ENCODE measurements at places on chromosomes 6 and 20.
A peak's percentile ranks its signal among the peaks of the same experiment; 100 is the strongest.

DNA sequence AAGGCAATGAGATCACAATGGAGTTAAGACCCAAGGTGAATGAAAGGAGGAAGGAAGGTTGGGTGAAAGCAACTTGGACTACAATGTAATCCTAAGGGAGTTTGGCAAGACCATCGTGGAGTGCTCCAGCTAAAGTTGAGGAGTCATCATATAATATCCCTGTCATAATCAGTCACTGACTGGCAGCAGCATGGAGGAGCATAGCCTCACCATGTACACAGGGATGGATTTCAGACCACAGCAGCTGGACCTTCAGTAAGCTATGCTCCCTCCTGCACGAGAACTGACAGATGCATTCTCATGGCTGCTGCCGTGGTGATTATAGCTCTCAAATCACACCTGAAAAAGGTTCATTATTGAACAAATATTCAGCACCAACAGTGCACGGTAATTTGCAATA lies 43.0 kb downstream of the GOPC start:
- no peak for DNase-seq

GRCh38 chr6:119966484-119966883 lies 616.9 kb upstream of the MAN1A1 start:
- no peak for DNase-seq

GRCh38 chr6:94269256-94269655 lies 849.9 kb upstream of the EPHA7 start:
- DNase-seq, result no peak

DNA sequence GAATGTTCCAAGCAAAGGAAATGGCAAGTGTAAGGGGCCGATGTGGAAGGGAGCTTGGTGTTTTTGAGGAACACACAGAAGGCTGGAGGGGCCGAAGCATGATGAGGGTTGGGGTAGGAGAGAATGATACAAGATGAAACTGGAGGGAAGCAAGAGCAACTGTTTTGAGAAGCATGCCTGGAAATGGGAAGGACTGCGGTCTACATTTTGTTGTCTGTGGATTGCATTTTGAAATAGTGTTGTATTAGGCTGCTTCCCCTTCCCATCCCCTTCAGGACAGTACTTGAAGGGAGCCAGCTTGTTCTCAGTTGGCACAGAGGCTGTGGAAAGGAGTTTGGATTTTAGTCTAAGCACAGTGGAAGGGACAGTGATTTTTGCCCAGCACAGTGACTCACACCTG lies 2.2 kb downstream of the TM9SF4 start:
- no peak for DNase-seq

DNA sequence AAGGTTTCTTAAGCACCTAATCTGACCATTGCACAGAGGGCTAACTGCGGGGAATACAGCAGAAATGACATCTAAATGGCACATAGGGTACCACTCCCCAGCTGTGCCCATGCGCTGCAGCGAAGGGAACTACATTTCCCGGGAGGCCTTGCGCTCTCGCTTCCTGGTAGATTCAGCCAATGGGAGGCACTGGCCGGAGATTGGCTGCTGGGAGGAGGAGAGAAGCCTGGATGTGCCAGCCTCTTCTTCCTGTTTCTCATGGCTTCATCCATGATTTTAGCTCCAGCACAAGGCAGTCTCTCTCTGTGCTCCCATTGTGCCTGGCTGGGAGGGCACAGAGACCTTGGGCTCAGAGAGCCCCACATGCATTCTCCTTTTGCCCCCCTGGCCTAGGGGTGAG lies 101.7 kb upstream of the FOXA2 start:
- peak; percentile 34 for DNase-seq

GRCh38 chr6:119145111-119145510 lies 66.6 kb upstream of the FAM184A start:
- no peak for DNase-seq

- DNase-seq, result no peak
Measured at GRCh38 chr20:63481503-63481902, 9.0 kb upstream of the KCNQ2 start.

DNA sequence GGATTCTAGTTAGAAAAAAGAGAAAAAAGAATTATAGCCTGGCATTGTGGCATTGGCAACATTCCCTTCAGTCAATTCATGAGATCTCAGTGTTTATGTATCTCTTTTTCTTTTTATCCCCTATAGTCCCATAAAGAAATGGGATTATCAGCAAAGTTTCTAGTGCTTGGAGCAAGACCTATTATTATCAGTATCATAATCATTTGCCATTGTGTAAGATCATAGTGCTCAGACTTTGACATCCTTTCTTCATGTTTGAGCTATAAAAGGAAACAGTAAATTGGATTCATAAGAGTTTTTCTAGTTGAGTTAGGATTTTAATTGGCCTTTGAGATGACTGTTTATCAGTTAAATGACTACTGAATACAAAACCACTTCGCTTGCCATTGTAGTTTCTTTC lies 295.6 kb downstream of the GRIK2 start:
- no peak for DNase-seq

DNA sequence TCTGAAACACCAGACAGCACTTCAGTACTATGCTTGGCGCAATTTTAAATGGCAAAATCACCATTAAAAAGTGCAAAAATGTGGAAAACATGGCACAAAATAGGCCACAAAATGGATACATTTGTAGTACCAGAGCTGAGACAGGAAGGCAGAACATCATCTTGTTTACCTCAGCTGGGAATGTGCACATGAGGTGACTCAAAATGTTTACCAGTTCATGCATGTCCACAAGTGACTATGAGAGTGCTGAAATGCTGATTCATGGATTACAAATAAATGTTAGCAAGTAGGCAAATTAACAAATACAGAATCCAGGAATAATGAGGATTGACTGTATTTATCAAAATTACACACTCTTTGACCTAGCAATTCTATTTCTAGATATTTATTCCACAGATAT lies 201.6 kb downstream of the ISM1 start:
- DNase-seq, result no peak

DNA sequence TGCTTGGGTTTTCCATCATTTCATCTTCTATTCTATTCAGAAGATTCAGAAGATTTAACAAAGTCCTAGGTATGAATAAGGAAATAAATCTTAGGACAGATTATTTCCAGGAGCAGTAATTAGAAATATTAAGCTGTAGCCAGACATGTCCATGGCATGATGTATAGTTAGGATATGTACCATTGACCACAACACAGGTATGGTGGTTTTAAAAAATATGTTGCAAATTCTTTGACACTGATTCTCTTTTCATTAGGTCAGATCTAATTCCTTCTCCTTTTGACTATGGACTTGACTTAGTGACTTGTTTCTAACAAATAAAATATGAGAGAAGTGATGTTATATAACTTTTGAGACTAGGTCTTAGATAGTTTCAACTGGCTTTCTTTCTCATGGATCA lies 23.5 kb upstream of the PDE7B start:
- DNase-seq, result no peak

- DNase-seq, result no peak
Measured at GRCh38 chr6:168815229-168815628, 374.2 kb downstream of the SMOC2 start.

GRCh38 chr20:9375221-9375681 lies 139.1 kb upstream of the LAMP5 start:
- DNase-seq, result no peak

GRCh38 chr6:167644412-167645132 lies 182.1 kb upstream of the AFDN start:
- no peak for DNase-seq

GRCh38 chr20:58071298-58071697 lies 157.2 kb downstream of the ANKRD60 start:
- no peak for DNase-seq

DNA sequence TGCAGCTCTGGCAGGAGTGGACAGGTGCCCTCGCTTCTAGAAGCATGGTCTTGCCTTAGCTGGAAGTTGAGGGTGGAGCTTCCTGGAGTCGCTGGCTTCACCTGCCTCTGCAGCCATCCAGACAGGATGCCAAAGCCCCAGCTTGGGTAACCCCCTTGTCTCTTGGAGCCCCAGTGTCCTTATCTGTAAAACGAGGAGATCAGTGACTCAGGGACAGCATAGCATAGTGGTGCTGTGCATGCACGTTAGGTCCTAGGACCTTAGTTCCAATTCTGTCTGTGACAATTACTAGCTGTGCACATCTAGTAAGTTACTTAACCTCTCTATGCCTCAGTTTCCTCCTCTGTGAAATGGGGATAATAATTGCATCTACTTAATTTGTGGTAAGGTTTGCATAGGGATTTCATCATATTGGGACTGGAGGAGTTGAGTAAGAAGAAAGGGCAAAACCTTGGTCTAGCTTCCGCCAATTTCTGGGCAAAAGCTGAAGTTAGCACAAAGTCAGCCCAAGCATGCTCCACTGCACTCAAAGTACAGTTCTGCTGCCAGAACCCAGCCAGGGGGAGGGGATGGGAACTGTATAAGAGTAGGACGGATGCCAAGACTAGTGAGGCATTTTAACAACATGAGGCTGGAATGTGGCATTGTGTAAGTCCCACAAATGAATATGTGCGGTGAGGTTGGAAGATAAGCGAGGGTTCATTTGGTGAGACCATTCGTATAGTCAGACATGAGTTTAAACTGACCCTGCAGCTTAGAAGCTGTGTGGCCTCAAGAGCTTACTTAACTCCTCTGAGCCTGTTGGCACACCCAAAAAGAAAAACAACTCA lies 24.5 kb downstream of the TOX2 start:
- DNase-seq, result peak; percentile 12

Data from right kidney (tissue), 9 donors.